ENCODE measurements at places on chromosomes 3 and 15. TPM values are rescaled to one million over a fixed set of nuclear protein-coding genes. Genes with fewer than 3 reads are reported as not detected.

The LTK gene
- 0.23 TPM for polyA plus RNA-seq

The NMNAT3 gene
- 21.1 TPM for polyA plus RNA-seq

The B3GNT5 gene
- polyA plus RNA-seq = 4.1 TPM

The GOLGA8K gene
- polyA plus RNA-seq = 0.12 TPM

The GPR149 gene
- polyA plus RNA-seq = not detected

The ILDR1 gene
- polyA plus RNA-seq = not detected

The SLC22A13 gene
- not detected for polyA plus RNA-seq

The RPLP1 gene
- polyA plus RNA-seq = 175 TPM

The TTLL13 gene
- 0.04 TPM for polyA plus RNA-seq

The LMAN1L gene
- not detected for polyA plus RNA-seq

The ADAMTS17 gene
- polyA plus RNA-seq = 2.2 TPM

The LRRFIP2 gene
- 35.5 TPM for polyA plus RNA-seq

The TFDP2 gene
- polyA plus RNA-seq = 25.7 TPM
